ENCODE measurements at places on chromosomes 2 and 18.

GRCh38 chr2:142178604-142179003 lies 47.8 kb upstream of the LRP1B start:
- DNase-seq, result no peak

- DNase-seq, result no peak
Observed at GRCh38 chr2:9222239-9222892, 15.8 kb downstream of the ASAP2 start.

DNA sequence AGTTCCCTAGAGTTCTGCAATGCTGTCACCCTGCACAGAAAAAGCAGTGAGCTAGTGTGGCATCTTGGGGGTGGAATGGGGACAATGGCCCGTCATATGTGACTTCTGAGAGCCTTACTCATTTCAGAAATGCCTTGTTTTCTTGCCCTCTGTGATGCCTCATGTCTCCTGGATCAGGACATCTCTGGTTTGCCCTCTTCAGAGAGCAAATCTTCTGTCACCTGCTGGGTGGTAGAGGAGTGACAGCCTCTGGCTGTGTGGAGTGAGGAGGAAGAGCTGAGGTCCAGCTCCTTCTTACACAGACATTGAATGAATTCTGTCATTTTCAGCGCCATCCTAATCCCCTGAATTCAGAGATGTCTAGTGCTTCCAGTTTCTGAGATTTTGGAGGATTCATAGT lies 55.6 kb upstream of the PHLPP1 start:
- no peak for DNase-seq

GRCh38 chr2:150464270-150464669 lies 23.2 kb downstream of the RND3 start:
- DNase-seq, result no peak

DNA sequence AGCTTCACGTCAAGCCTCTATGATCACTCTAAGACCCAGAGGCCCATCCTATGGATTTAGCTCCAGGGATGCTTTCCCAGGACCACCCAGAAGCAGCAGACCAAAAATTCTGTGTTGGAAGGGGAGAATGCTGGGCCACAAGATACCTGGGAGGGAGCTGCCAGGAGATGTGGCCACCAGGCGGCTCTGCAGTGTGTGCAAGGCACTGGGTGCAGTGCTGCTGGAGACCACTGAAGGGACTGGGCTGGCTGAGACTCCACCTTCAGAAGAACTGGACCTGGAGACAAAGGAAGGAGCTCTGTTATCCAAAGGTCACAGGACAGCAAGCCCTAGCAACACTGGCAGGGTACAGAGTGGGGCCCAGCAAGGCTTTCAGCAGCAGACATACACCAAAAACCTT lies 34.0 kb downstream of the KANSL3 start:
- peak; percentile 28 for DNase-seq

DNA sequence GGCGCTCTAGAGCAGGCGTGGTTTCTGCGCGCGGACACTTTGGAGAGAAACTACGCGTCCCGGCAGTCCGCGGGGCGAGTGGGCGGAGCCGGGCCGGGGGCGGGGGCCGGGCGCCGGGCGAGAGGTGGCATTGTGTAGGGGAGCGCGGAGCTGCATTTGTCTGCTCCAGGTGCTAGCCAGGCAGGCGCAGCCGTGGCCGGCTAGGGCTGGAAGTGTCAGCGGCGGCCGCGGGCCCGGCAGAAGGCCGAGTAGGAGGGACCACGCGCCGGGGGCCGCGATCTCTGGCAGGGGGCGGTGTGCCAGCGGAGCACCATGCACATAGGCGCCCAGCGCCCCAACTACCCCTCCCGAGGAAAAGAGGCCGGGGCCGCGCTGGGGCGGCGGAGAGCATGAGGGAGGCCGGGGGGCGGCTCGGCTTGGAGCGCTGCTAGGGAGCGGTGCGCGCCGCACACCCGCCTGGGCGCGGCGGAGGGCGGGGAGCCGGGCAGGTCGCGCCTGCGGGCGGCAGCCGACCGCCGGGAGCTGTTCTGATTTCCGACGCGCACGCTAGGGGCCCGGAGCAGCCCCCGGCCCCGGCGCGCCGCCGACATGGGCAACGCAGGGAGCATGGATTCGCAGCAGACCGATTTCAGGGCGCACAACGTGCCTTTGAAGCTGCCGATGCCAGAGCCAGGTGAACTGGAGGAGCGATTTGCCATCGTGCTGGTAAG lies at the start of gene FMNL2:
FMNL2 (plus strand) TSS at position 159 of the 710 bp plus-strand sequence.
- peak; percentile 77 for DNase-seq

GRCh38 chr2:55585451-55586080 lies 31.9 kb downstream of the PPP4R3B start:
- peak; percentile 79 for DNase-seq

GRCh38 chr2:238882082-238882755 lies 34.3 kb downstream of the TWIST2 start:
- DNase-seq, result no peak

- DNase-seq, result peak; percentile 4
Observed at GRCh38 chr2:77161009-77161408, 361.2 kb downstream of the LRRTM4 start.

GRCh38 chr2:161384864-161385263 lies 31.2 kb upstream of the TBR1 start:
- DNase-seq, result no peak

- no peak for DNase-seq
Observed at GRCh38 chr2:133812826-133813617, 244.8 kb upstream of the NCKAP5 start.

DNA sequence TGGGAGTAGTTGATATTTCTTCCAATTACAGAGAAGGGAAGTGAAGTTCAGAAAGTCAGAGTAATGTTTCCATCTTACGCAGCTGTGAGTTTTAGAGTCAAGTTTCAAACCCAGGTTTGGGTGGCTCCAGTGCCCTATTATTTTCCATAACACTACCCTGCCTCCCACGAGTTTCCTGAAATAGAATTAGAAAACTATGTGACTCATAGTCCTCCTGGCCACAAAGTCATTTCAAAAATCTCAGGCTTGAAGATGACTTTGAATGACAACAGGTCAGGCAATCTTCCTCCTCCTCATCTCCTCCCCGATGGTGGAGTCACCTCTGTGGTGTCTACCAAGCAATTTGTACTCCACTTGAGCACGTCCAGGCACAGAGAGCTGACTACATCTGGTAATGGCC lies 212.3 kb upstream of the TRIB2 start:
- peak; percentile 62 for DNase-seq

DNA sequence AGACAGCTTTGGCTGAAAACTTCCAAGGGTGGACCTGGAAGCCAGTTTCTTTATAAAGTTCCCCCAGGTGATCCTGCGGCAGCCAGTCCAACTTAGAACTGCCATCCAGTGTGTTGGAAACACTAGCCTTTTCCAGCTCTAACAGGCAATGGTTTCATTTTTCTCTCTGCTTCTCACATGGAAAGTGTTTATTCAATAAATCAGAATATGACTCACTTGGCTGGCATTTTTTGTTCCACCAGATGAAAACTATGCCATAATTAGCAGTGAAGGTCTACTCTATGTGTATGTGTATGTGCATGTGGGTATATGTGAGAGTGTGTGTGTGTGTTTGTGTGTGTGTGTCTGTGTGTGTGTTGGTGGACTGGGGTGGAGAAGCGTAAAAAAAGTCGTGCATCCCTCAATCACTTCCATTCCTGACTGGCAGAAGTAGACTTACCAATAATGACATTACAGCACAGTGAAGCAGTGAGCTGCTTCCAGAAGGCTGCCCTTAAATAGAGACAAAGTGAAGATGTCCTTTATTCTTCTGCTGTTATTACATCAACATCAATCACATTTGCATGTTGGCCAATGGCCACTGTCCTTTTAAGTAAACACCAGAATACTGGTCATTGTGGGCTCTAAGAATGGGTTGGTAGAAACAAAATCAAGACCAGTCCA lies 90.9 kb upstream of the SETBP1 start:
- peak; percentile 83 for DNase-seq

Measured in choroid plexus epithelial cell (primary cell).